Hepatocyte (in vitro differentiated cells): ENCODE measurements at places on chromosomes 16 and 17. TPM values are rescaled to one million over a fixed set of nuclear protein-coding genes. Genes with fewer than 3 reads are reported as not detected.
A peak's percentile ranks its signal among the peaks of the same experiment; 100 is the strongest.

DNA sequence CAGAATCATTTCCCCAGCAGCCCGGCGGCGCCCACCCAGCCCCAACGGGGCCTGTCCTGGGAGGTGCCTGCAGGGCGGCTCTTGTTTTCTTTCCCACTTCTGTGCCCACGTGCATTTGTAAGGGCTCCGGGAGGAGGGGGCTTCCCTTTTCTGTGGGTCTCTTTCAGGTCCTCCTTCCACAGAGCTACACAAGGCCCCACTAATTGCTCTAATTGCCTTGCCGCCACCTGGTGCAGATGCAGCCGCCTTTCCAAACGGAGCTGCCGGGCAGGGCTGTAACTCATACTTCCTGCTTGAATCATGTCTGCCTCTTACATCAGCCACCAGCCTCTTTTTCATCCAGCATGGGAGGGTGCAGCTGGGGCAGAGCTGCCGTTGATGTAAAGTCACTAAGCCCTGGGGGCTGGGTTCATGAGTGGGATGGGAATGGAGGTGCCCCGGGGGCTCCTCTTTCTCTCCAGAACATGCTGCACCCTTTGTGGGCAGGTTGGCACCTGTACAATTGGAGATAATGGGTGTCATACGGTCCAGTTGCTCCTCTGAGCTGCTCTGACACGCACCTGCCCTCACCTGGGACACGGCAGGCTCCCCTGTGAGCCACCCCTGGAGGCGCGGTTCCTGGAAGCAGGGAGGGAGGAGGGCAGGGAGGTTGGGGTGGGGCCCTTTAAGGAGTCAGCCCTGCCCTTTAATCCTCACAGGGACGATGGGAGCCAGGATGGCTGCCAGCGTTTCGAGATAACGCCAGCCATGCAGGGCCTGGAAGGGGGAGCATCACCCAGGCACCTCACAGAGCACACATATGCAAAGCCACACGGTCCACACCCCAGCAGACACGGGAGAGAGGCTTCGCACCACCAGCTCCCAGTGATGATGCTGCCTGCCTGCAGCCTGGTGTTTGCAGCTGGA is 41.1 kb upstream of the KLHDC4 start:
- peak; percentile 86 for DNase-seq
- H3K4me3 ChIP-seq, result no peak overlapping the region
- H3K27me3 ChIP-seq, result no peaks in the 10 kb centered on the region

DNA sequence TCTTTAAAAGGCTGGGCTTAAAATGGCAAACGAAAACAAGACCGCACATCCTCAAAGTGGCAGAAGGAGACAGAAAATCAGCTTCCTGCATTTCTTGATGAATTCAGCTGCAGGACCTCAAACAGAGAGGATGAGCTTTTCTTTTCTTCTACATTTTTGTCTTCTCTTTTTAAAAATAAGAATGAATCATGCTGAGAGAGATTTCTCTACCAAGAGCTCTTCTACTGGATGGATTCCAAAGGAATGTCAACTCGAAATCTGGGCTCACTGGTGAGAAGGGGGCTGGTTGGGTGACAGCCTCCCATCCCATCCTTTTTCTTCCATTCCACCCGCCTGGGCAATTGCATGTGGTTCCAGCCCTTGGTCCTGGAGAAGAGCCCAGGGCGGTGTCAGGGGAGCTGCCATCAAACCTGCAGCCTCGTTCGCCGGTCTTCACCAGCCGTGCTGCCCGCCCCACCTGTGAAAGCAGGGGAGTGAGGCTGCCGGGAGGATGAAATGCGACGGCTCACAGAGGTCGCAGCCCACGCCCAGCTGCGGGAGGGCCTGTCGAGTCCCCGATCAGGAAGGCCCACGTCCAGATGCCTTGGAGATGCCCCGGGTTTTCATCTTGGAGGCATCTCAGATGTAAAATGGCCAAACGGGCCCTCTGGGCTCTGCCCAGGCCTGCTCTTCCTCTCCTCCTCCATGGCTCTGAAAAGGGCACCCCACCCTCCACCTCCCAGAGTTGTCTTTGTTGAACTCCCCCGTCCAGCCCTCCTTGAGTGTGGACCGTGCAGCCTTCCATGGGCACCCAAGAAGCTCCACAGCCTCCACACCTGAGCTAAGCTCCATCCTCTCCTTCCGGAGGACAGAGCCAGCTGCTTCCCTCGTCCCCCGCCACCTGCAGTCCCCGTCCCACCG is 121.9 kb downstream of the FOXL1 start:
- DNase-seq, result no peak
- no peak overlapping the region for H3K27ac ChIP-seq
- no peaks in the 10 kb centered on the region for H3K27me3 ChIP-seq
- H3K4me1 ChIP-seq, result no peaks in the 10 kb centered on the region
- H3K4me3 ChIP-seq, result no peak overlapping the region

DNA sequence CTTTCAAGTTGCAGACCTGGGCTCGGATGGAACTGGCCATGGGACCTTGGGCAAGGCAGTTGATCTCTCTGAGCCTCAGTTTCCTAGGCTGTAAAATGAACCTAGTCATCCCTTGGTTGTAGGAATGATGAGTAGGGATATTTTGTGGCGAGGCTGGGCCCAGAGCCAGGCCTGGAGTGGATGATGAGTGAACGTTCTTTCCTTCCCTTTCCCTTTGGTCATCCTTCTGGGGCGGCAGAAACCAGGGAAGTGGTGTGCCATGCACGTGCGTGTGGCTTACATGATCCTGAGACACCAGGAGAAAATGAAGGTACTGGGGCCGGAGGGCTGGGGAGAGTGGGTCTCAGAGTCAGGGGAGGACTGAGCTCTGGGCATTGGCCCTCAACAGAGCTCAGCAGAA is 8.4 kb downstream of the FBRS start:
- H3K4me1 ChIP-seq, result peaks cover under 1% of the 10 kb centered on the region
- no peak overlapping the region for H3K4me3 ChIP-seq
- DNase-seq, result no peak
- H3K27me3 ChIP-seq, result no peaks in the 10 kb centered on the region
- H3K36me3 ChIP-seq, result no peaks in the 10 kb centered on the region

DNA sequence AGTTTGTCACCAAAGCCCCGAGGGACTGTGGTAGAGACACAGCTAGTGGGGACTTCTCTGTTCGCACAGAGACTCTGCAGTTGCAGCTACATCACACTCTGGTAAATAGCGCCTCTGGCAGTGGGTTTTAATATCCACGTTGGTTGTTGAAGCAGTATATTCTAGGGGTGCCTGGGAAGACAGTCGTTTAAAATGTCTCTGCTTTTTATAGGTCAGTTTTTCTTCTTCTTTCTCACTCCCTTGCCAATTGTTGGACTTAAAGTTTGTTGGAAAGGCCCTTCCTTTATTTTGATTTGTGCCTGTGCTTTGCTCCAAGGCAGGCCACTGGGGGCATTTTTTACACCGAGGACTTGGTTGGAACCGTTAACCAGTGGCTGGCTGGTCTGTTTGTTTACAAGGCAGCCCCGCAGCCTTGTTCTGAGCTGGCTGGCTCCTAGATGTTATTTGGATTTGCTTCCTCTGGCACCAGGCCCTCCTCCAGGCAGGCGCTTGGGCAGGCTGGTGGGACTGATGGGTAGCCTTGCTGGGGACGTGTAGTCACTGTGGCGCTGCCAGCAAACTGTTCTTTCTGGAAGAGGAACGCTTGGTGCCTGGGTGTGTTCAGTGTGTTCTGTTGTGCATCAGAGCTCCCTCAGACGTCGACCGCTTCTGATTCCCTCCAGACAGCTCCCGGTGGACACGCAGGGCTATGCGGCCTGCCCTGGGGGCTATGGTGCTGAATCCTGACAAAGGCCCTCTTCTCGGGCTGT is 218.2 kb upstream of the CHMP6 start:
- H3K4me3 ChIP-seq, result no peak overlapping the region
- H3K36me3 ChIP-seq, result no peaks in the 10 kb centered on the region
- H3K27me3 ChIP-seq, result no peaks in the 10 kb centered on the region
- H3K27ac ChIP-seq, result peak overlapping the region; percentile 17
- peaks cover 12% of the 10 kb centered on the region for H3K4me1 ChIP-seq

GRCh38 chr17:17073030-17073564 is 30.8 kb downstream of the MPRIP start:
- H3K4me1 ChIP-seq, result peaks cover 31% of the 10 kb centered on the region
- no peak overlapping the region for H3K27ac ChIP-seq
- H3K4me3 ChIP-seq, result no peak overlapping the region
- DNase-seq, result no peak
- H3K27me3 ChIP-seq, result no peaks in the 10 kb centered on the region

GRCh38 chr16:23597003-23597756 is 1.1 kb upstream of the NDUFAB1 start:
- no peak overlapping the region for H3K4me3 ChIP-seq
- no peaks in the 10 kb centered on the region for H3K36me3 ChIP-seq
- H3K4me1 ChIP-seq, result peaks cover 10% of the 10 kb centered on the region
- peak overlapping the region; percentile 31 for H3K27ac ChIP-seq

GRCh38 chr17:46876353-46876887 is 25.0 kb downstream of the WNT9B start:
- peak; percentile 73 for DNase-seq
- no peaks in the 10 kb centered on the region for H3K4me1 ChIP-seq
- H3K36me3 ChIP-seq, result no peaks in the 10 kb centered on the region
- H3K4me3 ChIP-seq, result no peak overlapping the region
- no peaks in the 10 kb centered on the region for H3K27me3 ChIP-seq

DNA sequence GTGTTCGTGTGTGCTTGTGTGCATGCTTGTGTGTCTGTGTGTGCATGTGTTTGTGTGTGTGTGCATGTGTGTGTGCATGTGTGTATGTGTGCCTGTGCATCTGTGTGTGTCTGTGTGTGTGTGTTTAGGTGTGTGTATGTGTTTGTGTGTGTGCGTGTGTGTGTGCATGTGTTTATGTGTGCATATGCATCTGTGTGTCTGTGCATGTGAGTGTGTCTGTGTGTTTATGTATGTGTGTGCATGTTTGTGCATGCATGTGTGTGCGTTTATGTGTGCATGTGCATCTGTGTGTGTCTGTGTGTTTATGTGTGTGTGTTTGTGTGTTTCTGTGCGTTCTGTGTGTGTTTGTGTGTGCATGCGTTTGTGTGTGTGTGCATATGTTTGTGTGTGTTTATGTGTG is 106.6 kb upstream of the TNRC6C start:
- no peak overlapping the region for H3K4me3 ChIP-seq
- H3K36me3 ChIP-seq, result no peaks in the 10 kb centered on the region
- H3K27ac ChIP-seq, result no peak overlapping the region
- no peaks in the 10 kb centered on the region for H3K4me1 ChIP-seq

GRCh38 chr16:57070424-57070823 is 22.0 kb upstream of the CPNE2 start:
- DNase-seq, result no peak
- no peak overlapping the region for H3K4me3 ChIP-seq
- no peaks in the 10 kb centered on the region for H3K4me1 ChIP-seq

DNA sequence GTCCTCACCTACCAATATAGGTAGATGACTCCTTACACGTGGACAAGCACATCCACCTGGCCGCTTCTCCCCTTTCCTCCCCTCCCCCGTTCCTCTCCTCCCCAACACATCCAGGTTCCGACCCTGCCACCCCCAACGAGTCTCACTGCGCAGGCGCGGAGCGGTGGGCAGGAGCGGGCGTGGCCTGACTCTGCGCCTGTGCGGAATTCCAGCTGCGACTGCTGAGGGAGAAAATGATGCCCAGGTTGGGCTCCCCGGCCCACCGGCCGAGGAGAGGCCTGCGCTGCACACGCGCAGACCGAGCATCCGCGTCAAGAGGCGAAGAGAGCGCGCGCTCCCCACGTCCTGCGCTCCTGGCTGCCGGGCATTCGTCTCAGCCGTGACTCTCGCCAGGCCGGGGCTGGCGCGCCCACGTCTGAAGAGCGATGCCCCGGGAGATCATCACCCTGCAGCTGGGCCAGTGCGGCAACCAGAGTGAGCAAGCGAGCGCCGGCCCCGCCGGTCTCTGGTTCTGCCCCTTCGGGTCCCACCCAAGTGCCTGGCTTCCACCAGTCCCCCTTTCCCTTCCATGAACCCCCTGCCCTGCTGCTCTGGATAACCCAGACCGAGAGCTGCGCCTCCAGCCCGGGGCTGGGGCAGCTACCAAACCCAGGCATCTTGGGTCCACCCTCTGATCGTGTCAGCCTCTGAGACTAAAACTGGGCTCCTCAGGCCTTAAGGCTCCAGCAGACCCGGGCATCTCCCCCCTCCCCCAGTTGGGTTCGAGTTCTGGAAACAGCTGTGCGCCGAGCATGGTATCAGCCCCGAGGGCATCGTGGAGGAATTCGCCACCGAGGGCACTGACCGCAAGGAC is at the start of gene TUBG2:
Gene TUBG2 (plus strand): TSS at position 206 of the 853 bp plus-strand sequence. CDS start 220 bp downstream, at position 426.
- H3K36me3 ChIP-seq, result no peaks in the 10 kb centered on the region
- H3K27ac ChIP-seq, result peak within 1 kb of the TSS; percentile 80
- no peaks in the 10 kb centered on the region for H3K27me3 ChIP-seq

- H3K36me3 ChIP-seq, result no peaks in the 10 kb centered on the region
- H3K4me3 ChIP-seq, result no peak overlapping the region
- H3K27ac ChIP-seq, result peak overlapping the region; percentile 47
- peaks cover 4% of the 10 kb centered on the region for H3K4me1 ChIP-seq
- H3K27me3 ChIP-seq, result peaks cover 3% of the 10 kb centered on the region
- peak; percentile 72 for DNase-seq
Measured at GRCh38 chr17:37067555-37068111, 118.9 kb downstream of the AATF start.

DNA sequence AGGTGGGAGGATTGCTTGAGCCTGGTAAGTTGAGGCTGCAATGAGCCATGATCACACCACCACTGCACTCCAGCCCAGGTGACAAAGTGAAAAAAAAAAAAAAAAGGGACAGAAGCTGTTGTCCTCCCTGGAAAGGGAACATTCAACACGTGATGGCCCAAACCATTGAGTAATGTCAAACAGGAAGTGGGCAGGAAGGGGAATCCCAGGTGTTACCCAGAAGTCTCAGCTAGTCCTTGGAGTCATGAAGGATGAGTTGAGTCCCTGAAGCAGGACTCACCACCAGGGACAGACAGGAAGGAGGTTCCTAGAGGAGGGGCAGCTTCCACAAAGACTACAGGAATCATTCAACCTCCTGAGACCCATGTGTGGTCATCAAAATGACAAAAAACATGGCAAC is 19.8 kb upstream of the CMIP start:
- no peaks in the 10 kb centered on the region for H3K4me1 ChIP-seq
- no peak overlapping the region for H3K4me3 ChIP-seq
- DNase-seq, result no peak
- H3K27me3 ChIP-seq, result no peaks in the 10 kb centered on the region
- no peaks in the 10 kb centered on the region for H3K36me3 ChIP-seq

GRCh38 chr16:53465606-53466280 is 31.5 kb downstream of the RBL2 start:
- peak; percentile 12 for DNase-seq
- no peak overlapping the region for H3K4me3 ChIP-seq
- H3K4me1 ChIP-seq, result no peaks in the 10 kb centered on the region
- H3K27me3 ChIP-seq, result no peaks in the 10 kb centered on the region

DNA sequence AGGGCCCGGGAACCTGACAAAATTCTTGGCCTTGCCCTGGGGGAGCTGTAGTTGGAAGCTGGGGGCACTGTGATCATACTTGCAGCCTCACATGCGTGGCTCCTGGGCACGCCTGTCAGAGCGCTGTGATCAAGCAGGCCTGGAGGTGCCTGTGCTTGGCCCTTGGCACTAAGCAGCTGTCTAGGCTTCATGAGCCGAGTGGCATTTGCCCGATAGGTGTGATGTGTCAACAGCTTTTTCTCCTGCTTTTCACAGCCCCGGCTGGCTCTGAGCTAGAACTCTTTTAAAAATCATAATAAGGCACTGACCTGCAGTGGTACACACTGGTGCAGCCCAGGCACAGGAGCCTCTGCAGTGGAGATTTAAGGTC is 113.8 kb downstream of the SOCS1 start:
- H3K27me3 ChIP-seq, result no peaks in the 10 kb centered on the region
- H3K36me3 ChIP-seq, result no peaks in the 10 kb centered on the region
- no peak overlapping the region for H3K4me3 ChIP-seq
- no peak for DNase-seq
- no peak overlapping the region for H3K27ac ChIP-seq
- peaks cover 11% of the 10 kb centered on the region for H3K4me1 ChIP-seq

KRT39 gene
- not detected in 2 replicates for polyA plus RNA-seq

C16orf87 gene
- 24.9 and 27.5 TPM in 2 replicates for polyA plus RNA-seq

CCL14 gene
- polyA plus RNA-seq, result 0.56 and 1.7 TPM in 2 replicates

HS3ST2 gene
- polyA plus RNA-seq, result 0.36 TPM in 1 of 2 replicates, not detected in the other

RAB26 gene
- polyA plus RNA-seq, result 11.3 and 15.0 TPM in 2 replicates

PSME3IP1 gene
- polyA plus RNA-seq, result 62.6 and 64.2 TPM in 2 replicates

PRR15L gene
- polyA plus RNA-seq, result 48.0 and 56.5 TPM in 2 replicates

KRTAP4-4 gene
- not detected in 2 replicates for polyA plus RNA-seq

CIBAR2 gene
- not detected in 2 replicates for polyA plus RNA-seq

ECI1 gene
- polyA plus RNA-seq, result 133 and 156 TPM in 2 replicates
